ENCODE measurements at places on chromosomes 7 and 10.

DNA sequence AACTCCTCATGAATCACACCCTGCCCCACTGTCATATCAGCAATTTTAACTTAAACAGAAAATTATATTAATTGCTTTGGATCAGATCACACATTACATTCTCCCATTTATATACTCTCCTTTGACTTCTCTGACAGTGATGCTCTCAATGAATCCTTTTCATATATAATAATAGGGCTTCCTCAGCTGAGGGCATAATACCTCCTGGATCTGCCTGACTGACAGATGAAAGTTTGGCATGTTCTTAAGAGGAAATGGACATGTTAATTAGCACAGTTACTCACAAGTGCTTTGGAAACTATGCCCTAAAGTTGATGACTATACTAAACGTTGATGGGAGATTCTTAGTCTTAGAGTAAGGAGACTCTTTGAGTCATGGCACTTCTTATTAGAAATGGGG lies 478.2 kb upstream of the LRRN3 start:
- no peak for ATAC-seq

DNA sequence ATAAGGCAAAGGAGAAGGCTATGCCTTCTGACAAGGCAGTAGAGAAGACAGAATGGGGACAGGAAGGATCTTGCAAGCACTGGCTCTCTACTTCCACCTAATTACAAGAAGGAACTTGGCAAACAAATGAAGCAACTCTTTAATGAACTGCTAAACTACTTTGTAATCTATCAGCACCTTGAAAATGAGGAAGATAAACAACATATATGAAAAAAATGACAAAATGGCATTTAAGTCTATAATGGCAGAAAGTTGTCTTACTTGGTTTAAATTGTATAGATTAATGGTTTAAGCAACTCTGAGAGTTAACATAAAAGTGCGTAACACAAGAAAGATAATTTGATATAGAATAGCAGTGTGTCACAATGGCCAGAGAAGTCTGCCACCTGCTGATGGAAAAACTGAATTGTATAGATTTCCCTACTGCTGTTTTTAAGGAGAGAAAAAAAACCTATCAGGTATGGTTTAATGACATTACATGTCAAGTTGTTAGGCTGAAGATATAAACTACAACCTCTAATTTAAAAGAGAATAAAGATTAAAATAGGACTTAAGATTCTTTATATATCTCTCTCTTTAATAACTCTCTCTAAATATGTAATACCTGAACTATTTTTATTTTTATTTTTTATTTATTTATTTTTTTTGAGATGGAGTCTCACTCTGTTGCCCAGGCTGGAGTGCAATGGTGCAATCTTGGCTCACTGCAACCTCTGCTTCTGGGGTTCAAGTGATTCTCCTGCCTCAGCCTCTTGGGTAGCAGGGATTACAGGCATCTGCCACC lies 11.8 kb downstream of the NT5C3A start:
- ATAC-seq, result peak; percentile 60

DNA sequence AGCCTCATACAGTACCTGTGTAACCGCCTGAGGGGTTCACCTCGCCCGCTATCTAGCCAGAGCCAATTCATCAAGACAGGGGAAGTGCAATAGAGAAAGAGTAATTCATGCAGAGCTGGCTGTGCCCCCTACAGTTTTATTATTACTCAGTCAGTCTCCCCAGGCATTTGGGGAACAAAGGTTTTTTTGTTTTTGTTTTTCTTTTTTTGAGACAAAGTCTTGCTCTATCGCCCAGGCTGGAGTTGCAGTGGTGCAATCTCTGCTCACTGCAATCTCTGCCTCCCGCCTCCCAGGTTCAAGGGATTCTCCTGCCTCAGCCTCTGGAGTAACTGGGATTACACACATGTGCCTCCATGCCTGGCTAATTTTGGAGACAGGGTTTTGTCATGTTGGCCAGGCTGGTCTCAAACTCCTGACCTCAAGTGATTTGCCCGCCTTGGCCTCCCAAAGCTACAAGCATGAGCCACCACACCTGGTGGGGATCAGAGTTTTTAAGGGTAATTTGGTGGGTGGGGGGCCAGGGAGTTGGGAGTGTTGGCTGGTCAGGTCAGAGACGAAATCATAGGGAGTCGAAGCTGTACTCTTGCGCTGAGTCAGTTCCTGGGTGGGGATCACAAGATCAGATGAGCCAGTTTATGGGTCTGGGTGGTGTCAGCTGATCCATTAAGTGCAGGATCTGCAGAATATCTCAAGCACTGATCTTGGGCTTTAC lies 116.5 kb downstream of the MARCHF5 start:
- ATAC-seq, result no peak

DNA sequence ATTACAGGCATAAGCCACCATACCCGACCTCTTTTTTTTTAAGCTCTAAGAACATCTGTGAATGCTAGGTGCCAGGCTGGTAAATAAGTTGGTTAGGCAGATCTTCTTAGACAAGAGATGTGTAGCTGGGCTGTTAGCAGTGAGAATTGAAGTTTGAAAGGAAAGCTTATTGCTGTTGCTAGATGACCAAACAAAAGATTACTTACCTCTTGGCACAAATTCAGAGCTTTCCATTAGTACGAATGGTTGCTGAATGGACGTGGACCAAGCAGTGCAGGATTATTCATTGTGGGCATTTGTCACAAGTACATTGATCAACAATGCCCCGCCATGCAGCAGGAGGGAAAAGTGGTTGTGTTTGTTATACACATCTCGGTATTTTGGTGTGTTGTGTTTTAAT lies 131.2 kb downstream of the GFRA1 start:
- ATAC-seq, result no peak

DNA sequence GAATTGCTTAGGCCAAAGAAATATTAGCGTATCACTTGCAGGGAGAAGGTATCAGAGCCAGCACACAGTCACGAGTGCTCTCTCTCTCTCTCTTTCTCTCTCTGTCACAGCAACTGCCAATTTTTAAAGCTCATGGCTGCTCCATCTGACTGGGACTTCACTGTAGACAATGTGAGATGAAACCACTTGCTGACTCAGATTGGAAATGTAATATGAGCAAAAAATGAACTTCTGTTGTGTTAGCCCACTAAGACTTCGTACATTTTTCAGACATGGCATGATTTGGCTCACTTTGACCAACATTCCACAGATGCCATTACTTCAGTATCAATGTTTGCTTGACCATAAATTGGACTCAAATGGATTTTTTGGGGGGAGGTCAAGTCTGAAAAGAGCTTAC lies 68.1 kb downstream of the DGKB start:
- ATAC-seq, result no peak

DNA sequence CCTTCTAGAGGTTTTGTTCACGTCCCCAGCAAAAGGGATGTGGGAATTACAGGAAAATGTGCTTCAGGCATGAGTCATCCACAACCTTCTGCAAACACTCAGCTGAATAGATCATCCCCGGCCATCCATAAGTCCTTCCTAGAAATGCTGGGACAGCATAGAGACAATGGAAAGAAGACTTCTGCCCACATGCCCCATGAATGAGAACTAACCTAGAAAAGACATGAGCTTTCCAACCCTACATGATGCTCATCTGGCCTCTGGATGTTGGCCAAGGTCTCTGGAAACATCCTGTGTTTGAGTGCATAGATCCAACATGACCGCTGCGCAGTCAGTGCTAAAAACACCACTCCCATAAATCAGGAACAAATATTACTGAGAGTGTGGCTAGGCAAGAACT lies 277.5 kb downstream of the PLXNA4 start:
- ATAC-seq, result no peak

DNA sequence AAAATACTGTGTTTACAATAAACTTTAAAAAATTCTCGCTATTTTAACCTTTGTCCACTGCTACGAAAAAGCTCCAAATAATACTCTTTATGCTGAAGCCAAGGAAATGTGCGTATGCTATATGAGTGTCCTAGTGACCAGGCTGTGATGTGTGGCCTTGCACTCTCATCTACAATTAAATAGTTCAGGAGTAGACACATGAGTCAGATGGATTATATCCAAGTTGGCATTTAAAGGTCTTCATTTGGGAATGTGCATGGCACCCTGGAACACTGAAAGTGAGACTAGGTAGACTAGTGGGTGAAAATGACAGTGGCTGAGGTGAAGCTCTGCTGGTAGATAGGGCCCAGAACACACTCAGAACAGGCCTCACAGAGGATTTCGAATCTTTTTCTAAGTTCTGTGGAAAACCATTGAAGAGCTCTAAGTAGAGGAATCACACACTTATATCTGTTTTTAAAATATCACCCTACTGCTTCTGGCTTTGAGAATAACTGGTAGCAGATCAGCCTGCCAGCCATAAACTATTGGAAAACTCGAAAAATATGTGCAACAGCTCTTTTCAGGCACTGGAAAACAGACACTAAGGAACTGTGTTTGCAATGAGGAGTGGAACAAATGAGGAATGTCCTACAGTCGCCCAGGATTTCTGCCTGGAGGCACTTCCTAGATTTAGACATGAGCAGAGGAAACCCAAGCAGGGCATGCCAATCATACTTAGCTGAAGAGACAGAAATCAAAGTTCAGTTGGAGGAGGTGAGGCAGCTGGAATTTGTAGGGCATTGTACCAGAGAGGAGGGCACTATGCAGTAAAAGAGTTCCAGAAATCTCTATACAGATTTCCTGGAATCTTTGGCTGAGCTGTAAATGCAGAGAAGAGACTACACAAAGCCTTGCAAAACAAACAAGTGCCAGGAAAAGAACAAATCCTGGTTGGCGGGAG lies 603.8 kb upstream of the LRRTM3 start:
- ATAC-seq, result no peak

DNA sequence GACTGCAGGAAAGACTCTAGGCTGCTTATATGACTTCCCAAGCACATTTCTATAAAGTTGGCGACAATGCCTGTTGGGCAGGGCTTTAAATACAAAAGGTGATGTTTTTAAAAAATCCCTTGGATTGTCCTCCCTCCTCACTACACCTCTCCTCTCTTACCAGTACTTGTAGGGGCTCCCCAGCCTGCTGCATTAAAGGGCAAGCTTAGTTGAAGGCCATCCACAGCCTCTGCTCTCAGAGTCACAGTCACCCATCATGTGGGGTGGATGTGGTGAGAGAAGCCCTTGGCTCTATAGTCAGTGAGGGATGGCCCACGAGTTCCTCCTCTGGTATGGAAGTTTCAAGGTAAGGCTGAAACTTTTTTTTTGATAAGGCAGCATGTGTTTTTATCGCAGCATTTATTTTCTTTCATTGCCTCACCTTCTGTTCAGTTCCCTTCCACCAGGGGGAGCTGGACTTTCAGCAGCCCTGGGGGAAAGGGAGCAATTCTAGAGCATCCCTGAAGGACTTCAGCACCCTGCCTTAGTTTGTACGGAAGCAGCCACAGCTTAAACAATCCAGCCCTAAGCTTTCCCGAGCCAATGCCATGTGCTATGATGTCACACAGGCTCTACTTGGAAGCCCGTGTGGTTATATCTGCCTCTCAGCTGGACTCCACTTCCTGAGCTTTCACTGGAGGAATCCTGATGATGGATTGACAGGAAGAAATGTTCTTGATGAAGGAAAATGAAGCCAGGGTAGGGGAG lies 131.9 kb downstream of the CALCR start:
- ATAC-seq, result peak; percentile 45
